ENCODE measurements at places on chromosomes 13 and 19.

DNA sequence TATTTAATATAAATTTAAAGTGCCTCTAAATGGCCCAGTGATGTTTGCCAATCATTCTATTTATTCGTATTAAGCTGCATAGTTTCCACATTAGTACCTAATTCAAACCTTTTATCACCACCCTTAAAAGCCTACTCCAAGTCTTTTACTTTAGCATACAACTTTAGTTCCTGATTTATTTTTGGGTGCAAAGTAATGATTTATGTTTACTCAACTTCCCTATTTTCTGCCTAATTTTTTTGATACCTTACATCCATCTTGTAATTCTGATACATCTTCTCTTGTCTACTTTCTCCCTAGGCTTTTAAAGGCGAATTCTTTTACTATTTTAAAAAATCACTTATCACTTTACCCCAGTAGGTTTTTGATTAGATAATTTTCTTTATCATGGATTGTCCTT is 2651.1 kb upstream of the PCDH20 start:
- no peak for DNase-seq

- no peak for DNase-seq
These were observed 88.6 kb downstream of the UBL3 start for GRCh38 chr13:29761815-29762214.

- DNase-seq = no peak
These were observed 341.8 kb downstream of the OXGR1 start for GRCh38 chr13:96652506-96652905.

DNA sequence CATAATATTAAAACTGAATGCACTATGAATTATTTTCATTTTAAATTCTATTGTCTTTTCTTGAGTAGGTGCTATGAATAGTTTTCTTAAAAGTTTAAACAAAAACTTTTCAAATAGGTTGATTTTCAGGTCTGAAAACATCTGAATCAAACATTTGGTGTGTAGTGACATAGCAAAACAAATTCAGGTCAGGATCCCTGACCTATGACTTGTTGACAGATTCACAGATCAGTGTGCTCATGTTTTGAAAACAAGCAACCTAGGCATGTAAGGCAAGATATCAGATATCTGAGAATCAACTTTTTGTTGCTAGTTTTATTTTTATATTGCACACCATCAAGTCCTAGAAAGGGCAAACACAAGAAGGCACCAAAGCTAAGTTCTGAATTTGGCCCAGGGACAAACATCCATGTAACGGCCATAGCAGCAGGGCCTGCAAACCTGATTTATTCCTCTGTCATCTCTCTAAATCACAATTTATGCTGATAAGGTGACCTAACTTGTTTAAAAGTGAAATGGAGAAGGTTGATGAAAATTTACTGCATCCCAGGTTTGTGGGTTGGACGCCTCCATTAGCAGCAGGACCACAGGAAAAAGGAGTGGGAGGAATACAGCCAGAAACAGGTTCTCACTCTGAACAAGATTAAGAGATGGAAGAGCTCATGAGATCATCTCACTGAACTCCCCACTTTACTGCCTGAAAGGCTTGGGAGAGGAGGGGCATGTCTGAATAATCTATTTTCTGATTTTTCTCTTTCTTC is 337.7 kb downstream of the KCNRG start:
- no peak for DNase-seq

DNA sequence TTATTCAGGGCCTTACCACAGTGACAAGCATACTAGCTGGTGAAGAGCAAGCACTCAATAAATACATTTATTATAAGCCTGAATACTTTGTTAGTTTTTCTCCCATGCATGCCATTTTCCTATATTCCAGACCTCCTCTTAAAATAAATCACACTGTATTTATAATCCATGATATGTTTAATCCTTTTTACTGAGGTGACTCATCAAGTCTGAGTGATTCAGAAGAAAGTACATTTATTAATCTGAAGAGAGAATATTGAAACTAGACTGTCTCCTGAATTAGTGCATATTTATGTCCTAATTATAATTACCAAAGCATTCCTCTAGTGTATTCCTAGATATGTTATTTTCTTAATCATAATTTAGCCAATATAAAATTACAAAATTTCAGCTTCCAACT is 323.3 kb downstream of the NALCN start:
- no peak for DNase-seq

DNA sequence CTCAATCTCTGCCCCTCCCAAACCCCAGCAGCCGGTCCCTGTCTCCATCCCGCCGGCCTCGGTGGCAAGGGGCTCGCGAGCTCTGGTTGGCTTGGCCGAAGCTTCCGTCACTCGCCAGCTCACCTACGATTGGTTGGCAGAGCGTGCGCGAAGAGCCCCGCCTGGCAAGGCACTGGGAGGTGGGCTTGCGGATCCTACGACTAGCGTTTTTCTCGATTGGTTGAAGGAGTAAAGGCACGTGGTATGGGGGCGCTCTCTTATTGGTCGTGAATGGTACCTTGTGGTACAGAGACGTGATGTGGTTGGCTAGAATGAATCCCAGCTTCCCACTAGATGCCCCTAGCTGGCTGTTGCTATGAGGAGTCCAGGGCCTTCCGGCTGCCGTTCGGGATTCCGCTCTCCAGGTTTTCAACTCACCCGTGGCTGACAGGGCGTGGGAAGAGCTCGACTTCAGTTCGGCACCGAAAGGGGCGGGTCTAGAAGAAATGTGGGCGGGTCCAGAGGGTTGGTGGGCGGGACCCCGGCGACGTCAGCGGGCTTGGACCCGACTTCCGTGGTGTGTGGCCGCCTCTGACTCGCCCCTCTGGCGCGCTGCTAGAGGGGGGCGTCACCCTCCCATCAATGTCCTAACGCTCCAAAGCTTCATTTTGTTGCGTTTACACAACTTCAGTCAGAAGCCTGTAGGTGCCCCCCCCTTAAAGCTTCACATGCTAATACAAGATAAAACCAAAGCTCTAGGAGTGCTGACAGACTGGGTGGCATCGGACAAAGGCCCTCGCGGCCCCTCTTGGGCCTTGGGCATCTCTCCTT is 847 bp upstream of the RAP2A start:
- DNase-seq = peak; percentile 99

GRCh38 chr19:39021063-39021462 is 11.3 kb downstream of the FBXO27 start:
- no peak for DNase-seq

DNA sequence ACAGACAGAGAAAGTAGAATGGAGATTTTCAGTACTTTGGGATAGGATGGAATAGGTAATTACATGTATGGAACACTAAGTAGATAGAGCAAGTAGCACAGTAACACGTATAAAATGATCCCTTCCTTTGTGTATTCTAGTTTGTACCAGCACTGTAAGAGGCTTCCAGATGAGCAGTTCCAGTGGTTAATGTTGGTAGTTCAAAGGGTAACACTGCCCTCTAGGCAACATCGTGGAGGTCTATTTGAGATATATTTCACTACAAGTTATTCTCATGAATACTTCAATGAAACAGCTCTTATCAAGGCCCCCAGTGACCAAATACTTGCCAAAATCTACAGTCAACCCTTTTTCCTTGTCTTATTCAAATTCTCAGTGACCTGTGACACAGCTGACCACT is 13.5 kb upstream of the ZNF563 start:
- peak; percentile 42 for DNase-seq

Data from hematopoietic multipotent progenitor cell treated with erythropoietin and hydrocortisone succinate and interleukin-3 and kit ligand, for 6 days (in vitro differentiated cells).